ENCODE measurements at places on chromosomes 13 and 19. TPM values are rescaled to one million over a fixed set of nuclear protein-coding genes. Genes with fewer than 3 reads are reported as not detected.

MISP gene
- under 0.01 TPM for total RNA-seq

LILRA1 gene
- not detected for total RNA-seq

GPR12 gene
- total RNA-seq: not detected

OR7A5 gene
- total RNA-seq: not detected

CEACAM20 gene
- not detected for total RNA-seq

PRODH2 gene
- total RNA-seq: not detected

REEP6 gene
- 4.6 TPM for total RNA-seq

RASAL3 gene
- total RNA-seq: 0.15 TPM

TGDS gene
- 13.1 TPM for total RNA-seq

B3GNT8 gene
- 4.5 TPM for total RNA-seq

ZNF223 gene
- total RNA-seq: 6.3 TPM

Data from smooth muscle cell of trachea (primary cell).